ENCODE measurements at places on chromosomes 1 and 21.

DNA sequence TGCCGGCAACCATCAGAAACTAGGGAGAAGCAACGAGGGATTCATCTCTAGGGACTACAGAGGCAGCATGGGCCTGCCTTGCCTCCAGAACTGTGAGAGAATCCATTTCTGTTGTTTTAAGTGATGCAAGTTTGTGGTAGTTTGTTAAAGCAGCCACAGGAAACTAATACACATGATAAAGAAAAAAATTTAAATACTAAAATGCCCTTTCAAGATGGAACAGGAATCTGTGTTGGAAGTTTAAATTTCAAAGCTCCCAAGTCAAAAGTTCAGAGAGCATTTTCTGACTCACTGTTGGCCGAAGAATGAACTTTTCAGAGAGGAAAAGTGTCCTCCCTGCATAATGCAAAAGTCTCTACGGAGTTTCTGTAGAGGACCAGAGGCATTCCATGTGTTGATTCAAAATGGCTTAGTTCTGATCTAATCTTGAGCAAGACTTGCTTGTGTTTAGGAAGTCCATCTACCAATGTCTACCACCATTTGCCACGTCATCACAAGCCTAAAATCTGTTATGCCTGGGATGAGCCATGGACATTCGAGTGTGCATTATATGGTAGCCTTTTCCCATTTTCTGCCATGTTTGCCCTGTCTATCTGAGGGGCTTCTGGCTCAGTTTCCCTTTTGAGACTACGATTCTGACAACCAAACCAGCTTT, 22.4 kb upstream of the ARHGAP29 start:
- DNase-seq, result no peak

- DNase-seq, result no peak
Observed at GRCh38 chr21:43717967-43718871, 710 bp upstream of the PDXK start.

DNA sequence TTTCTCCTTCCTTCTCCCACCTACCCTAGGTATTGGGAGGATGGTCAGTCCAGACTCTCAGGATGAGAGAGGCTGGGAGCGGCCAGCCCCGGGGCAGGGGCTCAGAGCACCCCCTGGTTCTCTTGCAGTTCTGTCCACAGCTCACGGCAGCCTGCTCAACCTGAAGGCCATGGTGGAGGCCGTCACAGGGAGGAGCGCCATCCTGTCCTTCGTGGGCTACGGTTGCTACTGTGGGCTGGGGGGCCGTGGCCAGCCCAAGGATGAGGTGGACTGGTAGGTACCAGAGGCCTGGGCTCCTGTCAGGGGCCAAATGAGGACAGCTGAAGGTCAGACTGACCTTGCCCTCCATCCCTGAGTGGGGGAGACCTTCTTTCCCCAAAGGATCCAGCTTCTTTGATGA, 4.2 kb downstream of the PLA2G2F start:
- no peak for DNase-seq

DNA sequence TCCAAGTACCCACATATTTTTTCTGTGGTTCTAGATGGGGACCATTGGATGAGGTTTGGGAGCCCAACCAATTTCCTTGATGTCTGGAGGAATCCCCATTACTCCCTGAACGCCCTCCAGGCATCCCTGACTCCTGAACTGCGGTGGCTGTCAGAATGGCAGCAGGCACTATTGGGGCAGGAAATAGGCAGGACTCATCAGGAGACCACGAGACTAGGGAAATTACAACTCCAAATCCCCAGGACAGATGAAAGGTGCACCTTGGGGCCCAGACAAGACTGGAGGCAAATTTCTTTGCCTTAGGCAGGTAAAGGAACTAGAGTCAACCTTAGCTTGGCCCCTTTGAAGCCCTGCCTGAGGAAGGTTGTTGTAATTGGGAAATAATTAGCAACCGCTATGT, 1.1 kb downstream of the CGN start:
- no peak for DNase-seq

DNA sequence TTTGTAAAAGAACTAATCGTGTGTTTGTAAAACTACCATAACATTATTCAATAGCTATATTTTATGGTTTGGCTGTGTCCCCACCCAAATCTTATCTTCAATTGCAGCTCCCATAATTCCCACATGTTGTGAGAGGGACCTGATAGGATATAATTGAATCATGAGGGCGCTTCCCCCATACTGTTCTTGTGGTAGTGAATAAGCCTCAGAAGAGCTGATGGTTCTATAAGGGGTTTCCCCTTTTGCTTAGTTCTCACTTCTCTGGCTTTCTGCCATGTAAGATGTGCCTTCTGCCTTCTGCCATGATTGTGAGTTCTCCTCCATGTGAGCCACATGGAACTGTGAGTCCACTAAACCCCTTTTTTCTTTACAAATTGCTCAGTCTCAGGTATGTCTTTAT, 1372.3 kb downstream of the AMY1C start:
- no peak for DNase-seq

DNA sequence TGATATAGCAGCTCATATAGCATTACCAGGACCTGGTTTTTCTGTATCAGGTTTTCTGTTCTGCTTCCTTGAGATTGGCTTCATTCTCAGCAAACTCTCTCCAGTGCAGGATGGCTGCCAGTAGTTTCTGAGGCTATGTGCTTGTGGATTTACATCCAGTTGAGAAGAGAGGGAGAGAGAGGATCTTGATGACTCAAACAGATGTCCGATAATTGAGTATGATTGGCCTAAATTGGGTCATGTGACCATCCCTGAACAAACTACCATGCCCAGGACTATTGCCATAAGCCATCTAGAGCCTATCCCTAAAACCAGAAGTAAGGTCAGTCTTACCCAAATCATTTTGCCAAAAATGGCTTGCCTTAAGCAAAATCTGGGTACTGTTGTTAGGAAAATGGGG, 18.1 kb upstream of the PSMA5 start:
- DNase-seq, result no peak

DNA sequence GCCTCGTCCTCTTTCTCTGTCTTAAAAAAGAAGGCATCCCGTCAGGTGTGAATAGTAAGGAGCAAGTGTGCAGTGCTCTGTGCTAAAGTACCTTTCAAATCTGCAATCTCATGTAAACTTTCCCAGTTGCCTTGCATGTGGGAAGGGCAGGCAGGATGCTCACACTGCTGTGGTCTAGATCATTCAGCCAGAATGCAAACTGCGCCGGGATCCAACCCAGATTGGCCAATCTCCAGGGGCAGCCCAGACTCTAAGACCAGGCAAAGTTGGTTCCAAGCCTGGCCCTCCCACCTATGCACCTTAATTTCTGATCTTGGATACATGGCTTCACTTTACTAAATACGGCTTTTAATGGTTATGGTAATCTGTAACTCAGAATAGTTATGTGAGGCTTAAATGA, 3.2 kb upstream of the MAP1LC3C start:
- DNase-seq, result no peak

GRCh38 chr1:243559575-243560162, 290.4 kb downstream of the AKT3 start:
- DNase-seq, result no peak

GRCh38 chr1:205075642-205076155, 8.6 kb downstream of the TMEM81 start:
- no peak for DNase-seq

DNA sequence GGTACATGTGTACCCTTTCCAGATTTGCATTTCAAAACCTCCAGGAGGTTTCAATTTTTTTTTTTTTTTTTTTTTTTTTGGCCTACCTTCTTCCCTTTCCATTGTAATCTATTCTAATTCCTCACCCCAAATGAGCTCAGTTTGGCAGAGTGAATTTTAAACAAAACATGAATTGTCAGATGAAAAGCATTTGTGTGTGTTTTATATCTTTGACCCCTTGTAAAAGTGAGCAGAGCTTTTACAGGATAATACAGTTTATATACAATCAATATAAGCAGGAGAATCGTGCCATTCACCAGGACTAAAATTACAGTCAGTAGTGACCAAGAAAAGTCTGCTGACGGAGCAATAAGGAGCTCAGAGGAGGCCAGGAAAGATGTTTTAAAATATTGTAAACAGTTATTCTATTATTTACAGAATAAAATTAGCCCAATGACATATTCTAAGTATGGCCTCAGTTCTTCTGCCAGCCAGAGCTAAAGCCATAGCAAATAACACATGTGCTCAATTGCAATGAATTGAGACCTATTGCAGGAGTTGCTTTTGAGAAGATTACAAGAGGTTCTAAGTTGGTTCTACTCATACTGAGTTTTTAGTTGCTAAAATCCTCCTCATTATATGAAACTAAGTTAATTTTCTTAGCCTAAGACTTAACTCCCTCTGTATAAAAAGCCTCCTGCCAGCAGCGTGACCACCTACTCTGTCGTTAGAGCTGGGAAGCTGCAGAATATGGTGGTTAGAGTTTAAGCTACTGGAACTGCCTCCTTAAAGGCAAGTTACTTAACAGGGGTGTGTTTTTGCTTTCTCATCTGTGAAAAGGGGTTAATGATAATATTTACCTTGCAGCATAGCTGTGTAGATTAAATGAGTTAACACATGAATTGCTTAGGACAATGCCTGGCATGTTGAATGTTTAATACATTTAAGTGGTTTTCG, 50.8 kb upstream of the ZNF326 start:
- DNase-seq, result no peak

GRCh38 chr1:54070171-54070837, 16.9 kb downstream of the TCEANC2 start:
- no peak for DNase-seq

GRCh38 chr1:77553568-77554291, 128.7 kb downstream of the ZZZ3 start:
- DNase-seq, result no peak

DNA sequence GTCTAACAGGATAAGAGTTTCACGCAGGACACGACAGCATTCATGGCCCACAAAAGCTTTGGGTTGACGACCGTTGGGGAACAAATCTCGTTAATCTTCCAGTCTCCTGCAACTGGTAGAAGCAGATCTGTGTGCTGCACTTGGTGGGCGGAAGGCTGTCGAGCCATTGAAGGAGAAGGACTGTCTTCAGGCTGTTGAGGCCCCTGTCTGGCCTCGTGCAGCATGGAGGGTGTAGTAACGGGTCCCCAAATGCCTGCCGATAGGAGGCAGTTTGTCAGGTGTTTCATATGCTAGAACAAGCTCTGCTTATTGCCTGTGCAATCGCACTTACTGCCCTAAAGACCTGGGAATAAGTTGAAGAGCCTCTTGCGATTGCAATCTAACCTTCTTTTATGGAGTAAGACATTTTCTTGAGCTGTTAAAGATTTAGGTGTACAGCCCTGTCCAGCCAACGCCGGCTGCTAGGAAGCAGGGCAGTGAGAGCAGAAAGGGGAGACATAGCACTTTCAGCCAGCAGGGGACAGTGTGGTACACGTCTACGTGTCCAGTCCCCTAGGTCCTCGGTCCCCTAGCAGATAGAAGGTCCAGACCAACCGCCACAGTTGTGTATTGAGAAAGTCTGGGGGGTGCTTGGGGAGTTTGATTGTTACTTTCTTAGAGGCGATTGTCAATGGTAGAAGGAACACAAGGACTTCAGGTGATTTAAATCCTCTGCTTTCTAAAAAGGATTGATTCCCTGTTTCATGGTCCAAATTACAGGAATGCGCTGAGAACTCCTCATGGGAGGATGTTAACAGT, 102.3 kb upstream of the TMPRSS2 start:
- no peak for DNase-seq

DNA sequence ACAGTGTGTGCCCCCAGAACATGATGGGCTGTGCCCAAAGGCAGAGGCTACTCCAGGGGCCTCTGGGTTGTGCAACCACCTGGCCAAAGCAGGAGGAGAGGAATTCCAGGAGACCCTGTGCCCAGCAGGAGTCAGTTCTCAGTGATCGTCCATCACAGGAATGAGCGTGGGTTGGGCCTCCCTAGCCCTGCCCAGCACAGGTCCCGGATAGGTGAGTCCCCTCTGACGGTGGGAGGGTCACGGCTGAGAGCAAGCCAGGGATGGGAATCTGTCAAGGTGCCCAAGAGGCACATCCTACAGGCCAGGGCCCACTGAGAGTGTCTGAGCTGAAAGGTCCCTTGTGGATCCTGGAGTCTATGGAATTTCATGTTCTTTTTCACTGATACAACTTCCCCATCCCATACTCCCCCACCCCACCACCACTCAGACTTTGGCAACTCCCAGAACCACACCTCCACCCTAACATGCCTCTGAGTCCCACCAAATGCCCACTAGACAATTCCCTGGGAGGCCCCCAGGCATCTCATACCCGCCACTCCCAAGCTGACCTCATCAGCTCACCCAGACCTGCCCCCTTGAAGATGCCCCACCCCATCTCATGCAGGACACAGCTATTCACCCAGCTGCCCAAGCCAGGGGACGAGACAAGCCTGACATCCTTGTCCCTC, 3.1 kb downstream of the GJB4 start:
- DNase-seq, result peak; percentile 25

- no peak for DNase-seq
Observed at GRCh38 chr1:64471218-64472039, 1.5 kb downstream of the CACHD1 start.

GRCh38 chr1:98157524-98158313, 236.9 kb upstream of the DPYD start:
- no peak for DNase-seq
